ENCODE measurements at places on chromosomes 11 and 22.

DNA sequence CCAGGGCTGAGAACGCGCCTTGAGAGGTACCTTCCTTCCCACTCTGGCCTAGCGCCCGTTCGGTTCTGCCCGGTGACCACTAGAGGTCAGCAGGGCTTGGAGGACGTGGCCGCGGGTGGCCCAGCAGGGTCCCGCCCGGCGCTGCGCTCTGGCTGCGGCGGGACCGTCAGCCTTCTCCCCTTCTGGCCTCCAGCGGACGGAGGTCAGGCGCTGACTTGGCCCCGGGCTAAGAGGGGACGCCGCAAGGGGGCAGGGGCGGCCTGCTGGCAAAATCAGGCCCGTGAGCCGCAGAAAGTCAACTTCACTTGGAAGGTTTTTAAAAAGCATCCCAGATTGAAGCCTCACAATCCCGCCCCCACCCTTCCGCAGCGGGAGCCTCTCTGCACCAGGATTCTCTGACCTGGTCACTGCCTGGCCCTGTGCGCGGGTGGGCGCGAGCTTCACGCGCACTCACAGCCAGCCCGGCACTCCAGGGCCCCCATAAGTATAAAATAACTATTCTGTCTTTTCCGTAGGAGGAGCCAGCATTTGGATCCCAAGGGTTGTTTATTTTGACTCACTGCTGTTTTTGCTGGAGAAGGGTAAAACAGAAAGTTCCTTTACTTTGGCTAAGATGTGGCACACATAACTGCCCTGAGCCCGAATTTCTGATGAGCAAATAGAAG lies 23.2 kb upstream of the ZBTB16 start:
- DNase-seq: peak; percentile 35

DNA sequence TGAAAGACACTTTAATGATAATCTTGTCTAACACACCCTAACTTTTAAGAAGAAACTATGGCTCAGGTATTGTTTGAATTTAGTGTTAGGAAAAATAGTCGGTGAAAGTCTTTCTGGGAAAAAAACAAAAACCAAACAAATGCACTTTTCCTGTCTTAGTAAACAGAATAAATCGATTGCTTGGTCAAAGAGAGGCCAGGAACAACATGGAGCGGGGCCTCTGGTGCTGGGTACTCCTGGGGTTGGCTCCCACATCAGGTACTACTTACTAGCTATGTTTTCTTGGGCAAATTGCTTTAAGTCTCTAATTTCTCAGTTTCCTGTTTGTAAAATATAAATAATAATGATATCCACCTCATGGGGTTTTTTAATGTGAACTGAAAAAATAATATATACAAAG lies 46.8 kb downstream of the NAV2 start:
- no peak for DNase-seq

GRCh38 chr22:47355776-47356510 lies 593.5 kb downstream of the TBC1D22A start:
- DNase-seq: no peak

DNA sequence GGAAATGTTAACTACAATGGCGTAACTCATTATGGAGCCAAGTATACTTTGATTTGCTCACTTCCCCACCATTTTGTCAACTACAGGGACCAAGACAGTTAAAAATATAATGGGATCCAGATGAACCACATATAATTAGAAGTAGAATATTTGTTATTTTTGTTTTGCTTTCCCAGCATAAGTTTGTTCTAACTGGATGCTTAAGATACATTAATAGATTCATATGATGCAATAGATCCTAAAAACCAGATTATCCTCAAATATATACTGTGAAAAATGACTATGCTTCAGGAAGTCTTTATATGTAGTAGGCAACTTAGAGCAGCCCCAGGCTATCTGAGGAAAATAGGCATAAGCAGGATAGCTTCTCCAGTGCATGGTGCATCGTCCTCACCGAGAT lies 38.3 kb downstream of the SESN3 start:
- DNase-seq: no peak

GRCh38 chr11:114061048-114061680 lies 1.7 kb downstream of the ZBTB16 start:
- DNase-seq: no peak

DNA sequence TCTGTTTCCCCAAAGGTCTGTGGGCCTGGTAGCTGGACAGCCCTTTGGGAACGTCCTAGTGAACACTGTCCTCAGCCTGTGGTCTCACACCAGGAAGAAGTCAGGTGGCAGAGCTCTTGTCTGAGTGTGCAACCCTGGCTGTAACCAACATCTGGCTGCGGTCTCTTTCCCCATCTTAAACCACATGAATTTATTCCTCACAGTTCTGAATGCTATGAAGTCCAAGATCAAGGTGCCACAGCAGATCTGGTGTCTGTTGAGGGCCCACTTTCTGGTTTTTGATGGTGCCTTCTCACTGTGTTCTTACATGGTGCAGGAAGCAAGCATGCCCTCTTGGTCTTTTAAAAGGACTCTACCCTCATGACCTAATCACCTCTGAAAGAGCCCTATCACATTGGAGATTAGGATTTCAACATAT lies 2.7 kb downstream of the UPB1 start:
- no peak for DNase-seq

- DNase-seq: no peak
Measured at GRCh38 chr11:16047073-16047472, 309.3 kb downstream of the SOX6 start.

- DNase-seq: no peak
Measured at GRCh38 chr22:21921729-21922128, 30.9 kb downstream of the PPM1F start.

DNA sequence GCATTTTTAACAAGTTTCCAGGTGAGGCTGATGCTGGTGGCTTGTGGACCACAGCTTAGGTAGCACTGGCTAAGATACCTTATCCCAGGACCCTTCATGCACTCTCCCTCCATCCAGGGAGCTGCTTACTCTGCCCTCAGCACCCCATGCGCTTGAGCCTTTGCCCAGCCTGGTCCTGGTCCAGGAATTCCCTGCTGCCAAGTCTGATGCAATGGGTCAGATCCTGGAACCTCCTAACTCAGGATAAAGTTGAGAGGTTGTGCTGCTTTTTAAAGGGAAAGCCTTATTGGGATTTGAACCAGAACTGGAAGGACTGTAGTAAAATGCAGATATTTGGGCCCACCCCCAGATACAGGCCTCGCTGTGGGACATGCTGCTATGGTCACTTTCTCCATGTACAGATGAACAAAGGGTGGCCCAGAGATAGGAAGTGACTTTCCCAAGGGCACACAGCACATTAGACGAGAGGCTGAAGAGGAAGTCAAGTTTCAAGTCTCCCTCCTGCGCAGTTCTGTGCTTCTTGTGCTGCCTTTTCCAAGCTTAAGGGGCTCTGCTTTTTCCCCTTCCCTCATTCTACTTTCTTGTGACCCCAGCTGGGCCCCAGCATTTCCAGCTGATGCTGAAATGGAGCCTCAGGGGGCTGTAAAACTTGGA lies 824 bp upstream of the LGALS12 start:
- DNase-seq: no peak

- no peak for DNase-seq
Measured at GRCh38 chr22:23527971-23528740, 51.9 kb downstream of the IGLL1 start.

DNA sequence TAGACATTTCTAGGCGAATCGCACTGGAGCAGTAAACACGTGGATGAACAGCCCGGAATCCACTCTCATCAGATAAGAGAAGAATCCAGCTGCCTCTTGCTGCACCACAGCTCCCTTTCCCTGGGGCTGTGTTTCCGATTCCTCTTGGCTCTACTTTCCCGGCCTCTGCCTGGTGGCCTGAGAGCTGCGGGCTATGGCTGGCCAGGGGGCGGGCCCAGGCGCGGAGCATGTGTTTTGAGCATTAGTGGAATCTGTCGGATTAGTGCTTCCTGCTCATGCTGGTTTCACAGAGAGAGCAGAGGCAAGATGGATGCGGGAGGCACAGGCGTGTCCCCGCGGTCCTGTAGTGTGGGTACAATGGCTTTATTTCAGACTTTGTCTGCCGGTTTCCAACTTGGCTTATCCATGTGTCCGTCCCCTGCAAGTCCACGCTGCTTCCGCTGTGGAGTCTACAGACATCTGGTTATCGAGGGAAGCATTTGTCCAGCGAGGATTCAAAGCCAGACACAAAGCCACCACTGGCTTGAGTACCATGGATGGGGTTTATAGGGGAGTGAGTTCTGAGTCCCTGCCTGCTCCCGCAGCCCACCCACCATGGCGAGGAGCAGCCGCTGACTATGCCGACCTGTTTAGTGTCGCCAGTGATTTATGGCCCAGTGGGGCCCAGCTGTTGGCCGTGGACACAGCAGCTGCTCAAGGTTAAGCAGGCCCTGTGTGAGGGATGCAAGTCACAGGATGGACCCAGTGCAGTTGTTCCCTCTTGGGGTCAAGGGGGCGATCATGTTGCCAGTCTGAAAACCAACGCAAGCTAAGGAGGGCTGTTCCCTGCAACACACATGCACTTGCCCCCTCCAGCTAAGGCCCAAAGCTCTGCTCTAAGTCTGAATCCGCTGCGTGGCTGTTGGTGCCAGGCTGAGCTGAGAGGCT lies 43.3 kb upstream of the EP300 start:
- no peak for DNase-seq

DNA sequence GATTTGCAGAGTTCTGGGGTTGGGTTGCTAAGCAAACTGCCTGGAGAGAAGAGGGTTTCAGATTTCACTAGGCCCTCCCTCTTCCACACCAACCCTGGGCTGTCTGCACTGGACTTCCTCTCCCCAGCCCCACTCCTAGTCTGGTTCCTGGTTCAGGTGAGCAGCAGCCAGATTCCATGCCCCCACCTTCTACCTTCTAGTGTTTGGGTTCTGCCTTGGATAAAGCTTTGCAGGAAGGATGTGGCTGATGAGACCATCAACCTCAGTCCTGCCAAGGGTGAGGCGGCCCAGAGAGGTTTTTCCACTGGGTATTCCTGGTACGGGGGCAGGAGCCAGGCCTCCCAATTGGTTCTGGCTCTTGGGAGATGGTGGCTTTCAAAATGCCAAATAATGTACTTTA lies 68.3 kb downstream of the BCR start:
- no peak for DNase-seq

DNA sequence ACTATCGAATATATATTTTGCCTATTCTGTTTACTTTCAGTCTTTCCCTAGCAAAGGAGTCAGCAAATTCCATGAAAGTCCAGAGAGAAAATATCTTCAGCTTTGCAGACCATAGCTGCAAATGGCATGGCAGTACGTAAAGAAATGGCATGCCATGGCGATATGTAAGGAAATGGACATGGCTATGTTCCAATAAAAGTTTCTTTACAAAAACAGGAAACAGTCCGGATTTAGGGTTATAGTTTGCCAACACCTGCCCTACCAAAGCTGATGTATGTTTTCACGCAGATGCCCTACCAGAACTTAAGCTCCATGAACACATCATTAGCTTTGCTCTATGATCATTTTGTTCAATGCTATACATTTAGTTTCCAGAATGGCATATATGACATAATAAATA lies 19.5 kb downstream of the KIAA0930 start:
- no peak for DNase-seq

DNA sequence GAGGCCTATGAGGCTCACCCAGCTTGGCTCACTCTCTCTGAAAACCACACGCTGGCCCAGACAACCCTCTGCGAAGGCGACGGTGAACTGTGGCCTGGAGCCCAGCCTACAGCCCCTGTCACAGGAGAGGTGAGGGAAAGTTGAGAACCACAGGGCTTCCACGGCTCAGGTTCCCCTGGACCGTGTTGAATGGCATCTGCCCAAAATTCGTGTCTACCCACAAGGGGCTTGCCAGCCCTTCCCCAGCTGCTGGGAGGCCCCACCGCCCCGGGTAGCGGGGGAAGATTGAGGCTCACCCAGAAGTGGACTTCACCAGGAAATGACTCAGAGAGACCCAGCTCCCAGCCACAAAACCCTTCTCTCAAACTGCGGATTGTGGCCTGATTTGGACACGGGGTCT lies 197.1 kb downstream of the CTTN start:
- DNase-seq: no peak

All from stimulated activated CD8-positive, alpha-beta memory T cell treated with anti-CD3 and anti-CD28 coated beads, Interleukin-2, amount 100 ng/mL, for 1 hour (primary cell).